Renal cortex interstitium (tissue), 15 donors: ENCODE measurements at places on chromosomes 2 and 18.

DNA sequence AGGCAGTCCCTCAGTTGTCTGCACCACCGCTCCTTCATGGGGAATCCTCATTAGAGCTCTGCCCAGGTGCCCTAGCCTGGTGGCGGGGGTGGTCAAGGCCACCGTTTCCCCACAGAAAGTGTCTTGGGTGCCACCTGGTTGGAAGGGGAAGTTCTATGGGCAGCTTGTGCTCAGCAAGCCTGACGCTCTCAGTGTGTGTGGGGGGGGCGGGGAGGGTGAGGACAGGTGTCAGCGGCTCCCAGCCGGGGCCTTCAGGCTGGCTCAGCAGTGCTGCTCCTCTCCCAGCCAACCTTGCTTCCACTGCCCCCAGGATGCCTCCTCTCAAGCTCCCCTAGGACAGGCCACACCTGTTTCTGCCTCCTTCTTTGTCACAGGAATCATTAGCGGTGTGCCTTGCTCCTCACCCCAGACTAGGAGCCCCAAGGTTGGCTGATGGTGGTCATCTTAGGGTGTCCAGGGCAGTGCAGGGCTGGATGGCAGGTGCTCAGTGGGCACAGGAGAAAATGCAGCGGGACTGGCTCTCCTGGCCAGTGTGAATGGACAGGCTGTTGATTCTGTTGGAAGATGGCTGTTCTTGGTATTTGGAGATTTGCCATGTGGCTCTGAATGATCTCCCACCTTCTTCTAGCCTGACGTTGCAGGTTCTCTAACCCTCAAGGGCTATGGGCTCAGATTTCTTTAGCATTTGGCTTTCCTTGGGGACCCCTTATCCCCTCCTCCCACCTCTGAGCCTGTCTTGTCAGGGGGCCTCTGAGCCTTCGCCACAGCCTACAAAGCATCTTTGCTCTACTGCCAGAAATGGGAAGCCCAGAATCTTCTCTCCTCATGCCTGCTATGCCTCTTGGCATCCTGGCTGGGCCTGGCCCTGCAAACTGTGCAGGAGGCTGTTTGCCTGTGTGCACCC, 185.8 kb upstream of the HS6ST1 start:
- DNase-seq = no peak

- DNase-seq = no peak
Observed at GRCh38 chr2:15911686-15912085, 28.7 kb upstream of the MYCN start.

- DNase-seq = no peak
Observed at GRCh38 chr2:20563833-20564232, 87.1 kb downstream of the HS1BP3 start.

DNA sequence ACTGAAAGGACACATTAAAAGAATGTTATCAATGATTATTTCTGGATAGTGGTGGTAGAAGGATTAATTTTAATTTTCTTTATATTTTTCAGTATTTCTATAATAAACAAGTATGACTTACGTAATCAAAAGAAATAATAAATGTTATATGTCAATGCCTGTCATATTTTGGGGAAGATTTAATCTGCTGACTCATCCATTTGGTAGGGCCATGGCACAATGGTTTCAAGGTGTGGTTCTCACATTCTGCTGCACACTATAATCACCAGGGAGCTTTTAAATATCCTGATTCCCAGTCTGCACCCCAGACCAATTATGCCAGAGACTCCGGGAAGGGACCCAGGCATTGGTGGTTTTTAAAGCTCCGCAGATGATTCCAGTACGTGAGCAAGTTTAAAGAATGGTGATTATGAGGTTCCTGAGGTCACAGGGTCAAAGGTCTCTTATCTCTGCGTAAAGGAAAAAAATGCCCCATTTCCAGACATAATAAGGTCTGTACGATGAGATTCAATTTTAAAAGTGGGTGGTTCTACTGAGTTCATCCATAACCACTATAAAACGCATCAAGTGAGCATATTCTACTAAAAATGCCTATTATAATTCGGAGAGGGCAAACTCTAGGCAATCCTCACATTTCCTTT, 27.2 kb downstream of the WIPF1 start:
- no peak for DNase-seq

DNA sequence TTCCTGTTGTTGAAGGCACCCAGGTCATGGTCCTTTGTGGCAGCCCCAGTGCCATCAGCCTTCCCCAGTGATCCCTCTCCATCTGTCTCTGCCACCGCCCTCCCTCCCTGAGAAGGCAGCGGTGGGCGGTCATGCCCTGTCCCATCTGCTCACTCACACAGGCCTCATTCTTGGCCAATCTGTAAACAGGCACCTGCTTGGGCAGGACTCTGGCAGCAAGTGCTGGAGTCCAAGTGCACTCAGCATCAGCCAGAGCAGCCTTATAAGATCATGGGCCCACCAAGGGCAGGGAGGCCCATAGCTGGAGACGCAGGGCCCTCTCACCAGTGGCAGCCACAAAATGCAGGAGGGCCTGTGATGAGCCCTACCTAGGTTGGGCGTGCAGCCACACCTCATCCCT, 140.9 kb downstream of the TWIST2 start:
- no peak for DNase-seq

- DNase-seq = no peak
Observed at GRCh38 chr2:2832657-2833056, 501.6 kb upstream of the MYT1L start.

- DNase-seq = no peak
Observed at GRCh38 chr2:33529771-33530481, 53.5 kb downstream of the RASGRP3 start.

DNA sequence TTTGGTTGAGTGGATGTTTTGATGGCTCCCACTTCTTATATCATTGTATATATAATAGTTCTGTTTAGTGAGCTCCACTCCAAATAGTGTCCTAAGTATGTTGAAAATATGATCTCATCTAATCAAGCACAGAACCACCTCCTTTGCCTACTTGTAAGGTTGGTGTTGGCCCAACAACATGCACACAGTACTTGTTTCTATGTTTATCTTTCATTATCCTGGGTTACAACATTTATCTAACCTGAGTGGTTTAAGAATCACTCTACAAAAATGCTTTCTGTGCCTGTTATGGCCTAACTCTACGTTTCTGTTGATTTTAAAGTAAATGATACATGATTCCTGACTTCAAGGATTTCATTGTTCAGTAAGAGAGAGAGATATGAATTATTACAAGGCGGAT, 281.9 kb downstream of the FIGN start:
- no peak for DNase-seq

- DNase-seq = no peak
Observed at GRCh38 chr2:27627963-27628766, 647 bp downstream of the CCDC121 start.

- DNase-seq = no peak
Observed at GRCh38 chr2:241598487-241598886, 38.5 kb downstream of the THAP4 start.

DNA sequence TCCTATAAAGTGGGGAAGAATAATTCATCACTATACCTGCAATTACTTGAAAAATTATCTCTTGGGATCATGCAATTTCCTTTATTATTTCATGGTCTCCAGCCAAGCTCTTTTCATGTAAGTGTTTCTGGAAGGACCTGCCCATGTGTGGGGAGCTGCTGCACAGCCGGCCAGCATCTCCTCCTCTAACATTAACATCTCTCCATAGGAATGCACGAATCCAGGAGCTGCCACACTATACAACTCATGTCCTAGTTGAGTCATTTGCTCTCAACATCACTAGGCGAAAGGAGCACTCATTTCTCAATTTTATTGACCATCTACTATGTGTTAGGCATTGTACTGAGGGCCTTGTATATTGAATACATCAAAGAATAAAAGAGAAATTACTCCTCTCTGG, 144.3 kb upstream of the ERBB4 start:
- no peak for DNase-seq

- no peak for DNase-seq
Observed at GRCh38 chr2:62740221-62740620, 34.7 kb downstream of the EHBP1 start.

GRCh38 chr2:182914852-182915251, 48.4 kb upstream of the FRZB start:
- no peak for DNase-seq

DNA sequence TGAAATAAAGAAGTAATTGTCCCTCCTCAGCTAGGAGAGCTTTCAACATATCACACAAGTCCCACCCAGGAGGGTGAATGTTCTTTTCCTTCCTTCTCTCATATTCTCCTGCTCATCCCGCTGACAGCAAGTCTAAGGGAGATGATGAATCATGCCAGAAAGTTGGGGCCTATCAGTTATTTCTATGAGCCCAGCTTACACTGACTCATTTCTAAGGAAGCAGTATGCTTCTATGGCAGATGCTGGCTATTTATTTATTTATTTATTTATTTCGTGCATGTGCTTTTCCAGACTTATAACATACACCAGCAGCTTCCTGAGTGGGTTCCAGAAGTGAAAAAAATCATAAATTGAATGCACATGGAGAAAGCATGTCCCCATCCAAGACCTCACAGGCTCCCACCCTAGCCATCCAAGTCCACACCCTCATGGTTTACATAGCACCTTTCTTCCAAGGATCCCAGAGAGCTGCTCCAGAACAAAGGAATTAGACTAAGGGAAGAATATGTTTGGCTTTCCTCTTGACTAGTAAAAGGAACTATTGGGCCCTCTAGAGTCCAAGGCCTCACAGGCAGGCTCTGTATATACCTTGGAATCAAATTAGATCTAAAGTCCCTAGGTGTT, 1074.2 kb upstream of the ZEB2 start:
- DNase-seq = no peak

- DNase-seq = no peak
Observed at GRCh38 chr2:36677386-36677785, 19.1 kb upstream of the VIT start.

GRCh38 chr2:215554689-215555498, 119.0 kb upstream of the FN1 start:
- DNase-seq = no peak

DNA sequence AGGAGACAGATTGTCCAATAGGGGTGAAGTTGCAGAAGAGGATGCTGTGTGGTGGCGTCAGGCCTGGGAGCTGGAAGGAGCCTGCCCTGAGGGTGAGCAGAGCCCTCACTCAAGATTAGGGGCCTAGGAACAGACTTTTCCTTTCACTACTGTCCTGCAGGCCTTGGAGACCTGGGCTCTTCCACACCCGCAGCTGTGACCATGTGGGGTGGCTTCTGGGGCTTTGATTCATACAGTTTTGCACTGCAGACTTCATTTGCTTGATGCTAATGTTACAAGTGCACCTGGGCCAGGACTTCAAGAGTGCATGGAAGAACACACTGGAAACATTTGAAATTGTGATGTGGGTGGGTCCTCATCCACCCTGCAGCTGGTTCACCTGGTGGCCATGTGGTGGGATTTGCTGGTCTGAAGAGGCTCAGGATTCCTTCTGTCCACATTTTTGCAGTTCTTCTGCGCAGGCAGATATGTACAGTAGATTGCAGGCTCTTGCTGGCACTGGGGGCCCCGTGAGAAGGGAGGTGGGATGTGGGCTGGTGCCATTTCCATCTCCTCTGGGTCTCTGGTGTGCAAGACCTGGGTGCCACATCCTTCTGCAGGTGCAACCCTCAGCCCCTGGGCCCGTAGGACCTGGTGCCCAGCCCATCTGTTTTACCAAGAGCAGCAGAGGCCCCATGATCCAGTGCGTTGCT, 9.9 kb downstream of the GLI2 start:
- DNase-seq = no peak

GRCh38 chr2:109164311-109164710, 35.3 kb downstream of the SH3RF3 start:
- no peak for DNase-seq

GRCh38 chr2:98538280-98539041, 69.9 kb downstream of the COA5 start:
- no peak for DNase-seq

- DNase-seq = no peak
Observed at GRCh38 chr2:189439342-189439741, 1.9 kb upstream of the WDR75 start.

GRCh38 chr2:217751192-217751591, 251.6 kb downstream of the TNS1 start:
- no peak for DNase-seq

- peak; percentile 67 for DNase-seq
Observed at GRCh38 chr18:39841482-39842365, 2113.3 kb upstream of the PIK3C3 start.

- DNase-seq = no peak
Observed at GRCh38 chr2:25161055-25161781, 7.2 kb downstream of the POMC start.

DNA sequence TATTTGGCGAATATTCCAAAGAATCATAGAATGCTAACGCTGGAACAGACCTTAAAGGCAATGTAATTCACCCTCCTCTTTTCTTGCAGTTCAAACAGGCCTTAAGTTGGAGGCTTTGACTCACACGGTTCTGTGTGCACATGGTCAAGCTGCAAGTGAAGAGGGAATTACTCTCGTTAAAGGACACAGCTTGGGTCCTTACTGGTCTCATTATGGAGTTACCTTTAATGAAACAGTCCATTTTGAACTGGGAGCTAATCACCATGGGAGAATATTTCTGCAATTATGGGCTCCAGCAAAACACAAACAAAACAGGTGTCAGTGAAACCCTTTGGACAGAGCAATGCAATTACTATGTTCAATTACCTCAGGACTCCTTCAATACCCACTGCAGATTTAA, 135.5 kb downstream of the GAREM1 start:
- no peak for DNase-seq

GRCh38 chr2:95526360-95527341, 42.1 kb upstream of the TRIM43B start:
- peak; percentile 58 for DNase-seq

DNA sequence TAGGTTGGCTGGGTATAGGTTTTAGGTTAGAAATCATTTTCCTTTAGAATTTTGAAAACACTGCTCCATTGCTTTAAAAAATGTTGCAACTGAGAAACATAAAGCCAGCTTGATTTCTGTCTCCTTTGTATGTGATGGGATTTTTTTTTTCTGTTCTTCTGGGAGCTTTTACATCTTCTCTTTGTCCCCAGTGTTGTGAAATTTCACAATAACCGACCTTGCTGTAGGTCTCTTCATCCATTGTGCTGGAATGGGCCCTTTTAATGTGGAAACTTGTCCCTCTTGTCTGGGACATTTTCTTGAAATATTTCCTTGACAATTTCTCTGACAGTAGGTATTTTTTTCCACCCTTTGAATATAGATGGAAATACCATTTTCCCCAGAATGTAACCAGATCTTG, 44.0 kb upstream of the LAPTM4A start:
- no peak for DNase-seq

- no peak for DNase-seq
Observed at GRCh38 chr2:208708486-208708885, 301.9 kb downstream of the PTH2R start.

- no peak for DNase-seq
Observed at GRCh38 chr2:10966741-10967140, 55.0 kb downstream of the KCNF1 start.
